ENCODE measurements at places on chromosomes 7 and 10.
A peak's percentile ranks its signal among the peaks of the same experiment; 100 is the strongest.

GRCh38 chr7:39507866-39508551 lies 58.2 kb upstream of the YAE1 start:
- DNase-seq, result no peak

DNA sequence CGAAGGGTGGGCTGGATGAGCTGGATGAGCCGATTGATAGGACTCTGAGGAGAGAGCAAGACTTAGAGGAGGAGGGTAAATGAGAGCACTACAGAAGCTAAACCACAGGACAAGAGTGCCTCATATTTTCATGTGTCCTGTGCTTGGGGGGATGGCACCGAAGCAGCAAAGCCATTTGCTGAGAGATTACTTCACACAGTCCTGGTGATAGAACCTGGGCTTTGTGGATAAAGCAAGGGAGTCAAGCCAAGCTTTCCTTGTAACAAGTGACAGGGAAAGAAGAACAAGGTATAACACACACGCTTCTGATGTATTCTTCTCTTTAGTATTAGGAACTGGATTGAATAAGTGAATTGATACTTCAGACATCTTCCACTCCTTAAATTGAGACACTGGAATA lies 253.7 kb downstream of the ANKRD7 start:
- DNase-seq, result no peak

DNA sequence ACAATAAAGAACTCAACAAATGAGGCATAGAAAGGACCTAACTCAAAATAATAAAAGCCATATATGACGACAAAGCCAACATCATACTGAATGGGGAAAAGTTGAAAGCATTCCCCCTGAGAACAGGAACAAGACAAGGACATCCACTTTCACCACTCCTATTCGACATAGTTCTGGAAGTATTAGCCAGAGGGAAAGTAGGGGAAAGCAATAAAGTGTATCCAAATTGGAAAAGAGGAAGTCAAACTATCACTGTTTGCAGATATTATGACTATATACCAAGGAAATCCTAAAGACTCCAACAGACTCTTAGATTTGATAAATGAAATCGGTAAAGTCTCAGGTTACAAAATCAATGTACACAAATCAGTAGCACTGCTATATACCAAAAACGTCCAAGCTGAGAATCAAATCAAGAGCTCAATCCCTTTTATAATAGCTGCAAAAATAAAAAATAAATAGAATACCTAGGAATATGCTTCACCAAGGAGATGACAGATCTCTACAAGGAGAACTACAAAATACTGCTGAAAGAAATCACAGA lies 4.8 kb downstream of the ANXA7 start:
- DNase-seq, result no peak

- DNase-seq, result no peak
These were observed 392.5 kb downstream of the NRG3 start for GRCh38 chr10:82267465-82267864.

DNA sequence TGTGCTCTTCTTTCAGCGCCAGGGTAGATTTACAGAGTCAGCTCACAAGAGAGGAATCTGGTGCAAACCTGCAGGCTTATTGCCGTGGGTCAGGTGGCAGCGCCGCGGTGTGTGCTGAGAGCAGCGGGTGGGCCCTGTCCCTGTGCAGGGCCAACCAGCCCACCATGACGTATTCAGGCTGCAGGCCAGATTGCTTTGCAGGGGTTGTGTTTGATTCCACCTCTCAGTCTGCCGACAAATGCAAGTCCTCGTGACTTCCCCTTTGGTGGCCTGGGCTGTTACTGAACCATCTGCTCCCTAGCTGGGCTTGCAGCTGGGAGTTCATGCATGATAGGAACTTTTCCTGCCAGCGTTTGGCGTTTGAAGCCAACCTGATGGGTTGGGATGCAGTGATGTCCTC lies 66.7 kb upstream of the LEP start:
- no peak for DNase-seq

DNA sequence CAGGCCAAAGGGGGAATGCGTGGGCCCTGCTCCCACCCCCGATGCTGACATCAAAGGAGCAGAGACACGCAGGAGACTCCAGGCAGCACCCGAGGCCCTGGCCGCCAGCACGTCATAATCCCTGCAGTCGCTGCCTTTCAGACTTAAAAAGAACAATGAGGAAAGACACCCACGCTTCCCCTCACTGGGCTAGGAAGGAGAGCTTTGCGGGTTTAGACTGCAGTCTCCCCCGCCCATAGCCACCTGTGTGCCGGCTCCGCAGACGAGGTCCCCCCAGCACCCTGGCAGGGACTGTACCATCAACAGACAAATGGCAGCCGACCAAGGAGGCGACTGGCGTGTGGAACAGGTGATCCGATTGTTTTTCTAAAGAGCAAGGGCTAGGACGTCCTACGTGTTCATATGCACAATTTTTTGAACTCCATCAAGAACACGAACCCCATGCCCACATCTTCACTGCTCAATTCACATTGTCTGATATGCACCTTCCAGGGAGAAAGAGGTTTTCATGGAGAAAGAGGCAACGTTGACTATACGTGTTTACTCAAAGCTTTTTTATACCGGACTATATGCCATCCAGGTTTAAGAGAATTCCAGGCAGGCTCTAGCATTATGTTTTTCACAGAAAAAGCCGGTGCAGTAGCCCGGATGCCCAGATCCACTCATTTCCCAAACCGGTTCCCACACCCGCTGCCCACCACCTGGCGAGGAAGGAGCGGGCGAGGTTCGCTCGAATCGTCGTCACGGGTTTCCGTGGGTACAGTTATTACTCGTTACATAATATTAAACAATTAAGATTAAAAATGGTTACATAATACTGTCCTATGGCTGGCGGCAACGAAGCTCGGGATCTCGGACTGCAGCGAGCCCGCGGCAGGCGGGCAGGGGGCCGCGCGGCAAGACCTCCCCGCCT lies 1.1 kb downstream of the GRB10 start:
- peak; percentile 31 for DNase-seq

- DNase-seq, result peak; percentile 100
These were observed at the start of gene P4HA1 for GRCh38 chr10:73096449-73097304. Gene P4HA1, minus strand, starts transcription at chr10:73096866. Its CDS starts 21,983 bp downstream, at chr10:73074883.

DNA sequence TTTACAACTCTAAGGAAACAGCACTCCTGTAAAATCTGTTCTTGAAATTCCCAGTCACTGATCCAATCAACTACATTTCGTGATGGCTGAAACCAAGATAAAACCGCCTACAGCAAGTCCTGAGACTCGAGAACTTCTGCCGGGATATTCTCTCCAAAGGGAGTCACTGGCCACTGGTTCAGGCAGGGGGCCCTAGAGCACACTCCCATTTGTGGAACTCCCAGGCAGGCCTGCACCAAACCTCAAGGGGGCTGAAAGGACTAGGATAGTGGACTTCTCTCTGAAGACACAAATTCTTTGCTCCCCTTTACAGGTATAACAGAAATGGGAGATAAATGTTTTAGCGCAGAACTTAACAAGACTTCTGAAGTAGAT lies 16.3 kb downstream of the CYTH3 start:
- no peak for DNase-seq

DNA sequence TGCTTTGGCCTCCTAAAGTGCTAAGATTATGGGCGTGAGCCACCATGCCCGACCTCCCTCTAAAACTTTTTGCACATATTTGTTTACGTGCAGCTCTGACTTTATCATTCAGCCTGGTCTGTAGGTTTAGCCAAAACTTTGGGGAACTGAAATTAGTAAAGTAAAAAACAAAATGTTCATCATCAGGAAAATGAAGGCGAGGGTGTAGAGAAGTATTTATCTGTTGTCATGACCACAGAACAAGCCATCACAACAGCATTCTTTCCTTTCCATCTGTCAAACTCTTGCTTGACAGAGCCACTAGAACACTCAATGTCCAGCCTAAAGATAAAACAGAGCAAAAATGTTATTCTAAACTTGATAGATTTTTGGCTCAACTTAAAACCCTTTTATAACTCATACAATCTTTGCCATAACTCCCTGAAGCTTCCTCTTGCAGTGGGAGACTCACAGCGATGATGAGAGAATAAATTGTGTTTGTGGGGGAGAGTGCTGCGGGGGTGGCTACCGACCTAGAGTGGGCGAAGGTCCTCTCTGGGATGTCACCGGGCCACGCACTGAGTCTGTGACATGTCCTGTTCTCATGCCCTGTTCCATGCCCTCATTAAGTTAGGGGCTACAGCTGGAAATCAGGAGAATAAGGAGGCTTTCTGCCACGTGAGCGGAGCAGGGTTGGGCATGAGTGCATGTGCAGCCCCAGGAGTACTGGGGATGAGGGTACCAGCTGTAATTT lies 58.6 kb upstream of the MKRN1 start:
- no peak for DNase-seq

DNA sequence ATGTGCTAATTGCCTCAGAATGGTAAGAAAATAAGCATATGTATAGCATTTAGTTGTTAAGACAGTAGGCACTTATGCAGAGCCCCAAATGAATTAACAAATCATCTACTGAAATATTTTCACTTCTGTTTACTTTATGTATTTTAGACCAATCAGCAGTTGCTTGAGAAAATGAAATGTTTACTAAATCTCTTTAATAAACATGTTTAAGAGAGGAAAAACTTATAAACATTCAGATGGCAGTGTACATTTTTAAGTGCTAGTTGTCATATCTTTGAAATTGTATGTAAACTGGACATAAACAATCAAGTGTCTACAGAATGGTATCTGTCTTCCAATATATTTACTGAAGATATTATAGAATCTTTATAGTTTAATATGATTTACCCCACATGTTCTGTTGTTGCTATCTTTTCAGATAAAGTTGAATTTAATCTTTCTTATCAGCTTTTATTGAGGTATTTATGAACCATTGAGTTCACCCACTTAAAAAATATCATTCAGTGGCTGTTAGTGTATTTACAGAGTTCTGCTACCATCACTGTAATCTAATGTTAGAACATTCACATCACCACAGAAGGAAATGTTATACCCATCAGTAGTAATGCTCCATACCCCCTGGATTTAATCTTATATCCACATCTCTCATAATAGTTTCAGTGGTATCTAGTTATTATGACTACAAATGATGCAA lies 264.3 kb downstream of the ADK start:
- DNase-seq, result no peak

- no peak for DNase-seq
These were observed 126.1 kb downstream of the NEBL start for GRCh38 chr10:20771051-20771450.

DNA sequence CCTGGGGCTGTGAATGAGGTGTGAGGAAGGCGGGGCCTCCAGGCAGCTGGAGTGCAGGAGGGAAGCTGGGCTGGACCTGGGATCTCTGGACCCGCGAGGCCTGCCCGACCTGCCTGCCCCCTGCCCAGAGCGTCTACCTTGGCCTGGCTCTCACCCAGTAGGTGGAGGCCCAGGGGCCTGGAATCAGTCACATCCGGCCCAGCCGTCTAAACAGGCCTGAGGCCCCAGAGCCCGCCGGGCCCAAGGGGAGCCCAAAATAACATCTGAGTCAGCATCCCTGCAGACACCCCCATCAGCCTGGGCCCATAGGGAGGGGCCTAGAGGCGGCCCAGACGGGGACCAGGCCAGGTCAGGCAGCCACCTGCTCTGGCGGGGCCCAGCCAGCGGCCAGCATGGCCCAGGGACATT lies 15.1 kb upstream of the ELN start:
- DNase-seq, result no peak

- DNase-seq, result no peak
These were observed 20.7 kb downstream of the LAMB1 start for GRCh38 chr7:107982042-107982840.

DNA sequence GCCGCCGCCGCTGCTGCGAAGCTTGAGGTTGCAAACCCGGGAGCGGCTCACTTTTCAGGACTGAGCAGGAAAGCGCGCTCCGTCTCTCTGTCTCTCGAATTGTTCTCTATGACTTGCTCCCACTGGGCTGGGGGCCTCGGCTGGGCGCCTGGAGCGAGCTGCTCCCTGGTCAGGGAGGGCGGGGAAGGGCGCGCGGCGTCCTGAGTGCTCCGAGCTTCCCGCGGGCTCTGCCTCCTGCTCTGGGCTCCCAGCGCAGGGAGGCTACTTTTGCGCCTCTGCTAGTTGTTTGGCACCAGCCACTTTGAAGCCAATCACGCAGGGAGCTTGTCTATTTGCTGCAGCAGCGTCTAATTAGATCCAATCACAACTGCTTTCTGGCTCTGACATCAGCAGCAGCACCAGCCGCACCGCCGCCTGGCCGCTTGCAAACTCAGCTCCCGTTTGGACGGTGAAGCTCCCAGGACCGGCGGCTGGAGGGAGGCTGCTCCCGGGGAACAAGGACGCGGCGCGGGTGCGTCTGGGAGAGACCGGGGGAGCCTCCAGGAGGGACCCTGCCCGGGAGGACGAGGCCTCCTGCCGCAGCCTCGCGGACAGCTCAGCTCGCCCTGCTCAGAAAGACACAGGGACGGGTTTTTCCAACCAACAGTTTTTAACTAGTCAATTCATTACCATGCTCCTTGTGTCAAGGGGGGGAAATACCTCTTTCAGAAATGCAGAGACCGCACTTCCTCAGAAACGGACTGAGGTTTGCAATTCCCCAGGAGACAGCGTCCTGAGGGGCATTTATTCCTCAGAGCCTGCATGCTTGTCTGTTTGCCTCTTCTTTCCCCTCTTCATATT lies at the start of gene ADARB2:
Gene ADARB2, minus strand, starts transcription at position 304 of the 840 bp plus-strand sequence.
- DNase-seq, result peak; percentile 78

- no peak for DNase-seq
These were observed 24.3 kb downstream of the CAPZA2 start for GRCh38 chr7:116886543-116887156.

DNA sequence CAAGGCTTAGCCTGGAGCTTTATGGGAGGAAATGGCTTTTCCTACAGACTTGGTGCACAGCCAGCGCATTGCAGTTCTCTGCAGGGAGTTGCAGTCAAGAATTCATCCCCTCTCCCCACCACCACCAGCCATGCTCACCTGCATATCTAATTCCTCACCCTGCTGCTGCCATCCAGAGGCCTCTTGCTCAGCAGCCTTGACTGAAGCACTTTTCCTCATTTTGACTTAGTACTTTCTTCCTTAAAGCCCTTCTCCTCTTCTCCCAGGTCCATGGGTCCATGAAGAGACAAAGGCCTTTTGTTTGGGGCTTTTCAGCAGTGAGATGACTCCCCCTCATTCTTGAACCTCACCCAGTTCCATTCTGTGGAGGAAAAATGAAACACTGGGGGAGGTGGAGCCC lies 39.7 kb upstream of the GPR141 start:
- DNase-seq, result no peak

DNA sequence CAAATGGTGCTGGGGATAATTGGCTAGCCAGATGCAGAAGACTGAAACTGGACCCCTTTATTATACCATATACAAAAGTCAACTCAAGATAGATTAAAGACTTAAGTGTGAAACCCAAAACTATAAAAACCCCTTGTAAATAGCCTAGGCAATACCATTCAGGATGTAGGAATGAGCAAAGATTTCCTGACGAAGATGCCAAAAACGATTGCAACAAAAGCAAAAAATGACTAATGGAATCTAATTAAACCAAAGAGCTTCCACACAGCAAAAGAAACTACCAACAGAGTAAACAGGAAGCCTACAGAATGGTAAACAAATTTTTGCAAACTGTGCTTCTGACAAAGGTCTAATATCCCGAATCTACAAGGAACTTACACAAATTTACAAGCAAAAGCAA lies 30.9 kb upstream of the PLXDC2 start:
- no peak for DNase-seq

DNA sequence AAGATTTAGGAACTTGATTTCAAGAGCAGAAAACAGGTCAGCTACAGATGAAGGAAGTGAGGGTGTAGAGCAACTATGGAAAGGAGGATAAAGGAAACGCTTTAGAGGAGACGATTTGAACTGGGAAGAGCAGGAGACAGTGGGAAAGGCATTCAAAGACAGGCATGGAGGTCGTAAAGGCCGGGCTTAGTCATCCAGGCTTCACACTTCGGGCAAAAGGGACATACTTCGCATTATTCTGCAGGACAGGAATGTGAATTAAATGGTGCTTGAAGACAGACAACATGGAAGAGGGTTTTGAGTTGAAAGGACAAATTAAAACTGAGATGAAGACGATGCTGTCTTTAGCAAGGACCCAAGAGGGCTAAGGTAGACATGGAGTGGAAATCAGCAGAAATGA lies 8.1 kb downstream of the FAM171A1 start:
- DNase-seq, result no peak
